ENCODE measurements at places on chromosomes 3 and 15. TPM values are rescaled to one million over a fixed set of nuclear protein-coding genes. Genes with fewer than 3 reads are reported as not detected.

ARPP19 gene
- 78.9 TPM for polyA plus RNA-seq

FANCD2 gene
- polyA plus RNA-seq: 23.5 TPM

GP5 gene
- polyA plus RNA-seq: 0.21 TPM

BSN gene
- 1.6 TPM for polyA plus RNA-seq

C3orf85 gene
- polyA plus RNA-seq: not detected

MNS1 gene
- polyA plus RNA-seq: 1.4 TPM

IGSF11 gene
- 0.46 TPM for polyA plus RNA-seq

DNAH12 gene
- polyA plus RNA-seq: 0.65 TPM

PAQR9 gene
- 1.1 TPM for polyA plus RNA-seq

ANKRD63 gene
- 13.7 TPM for polyA plus RNA-seq

LTF gene
- not detected for polyA plus RNA-seq

ROPN1 gene
- polyA plus RNA-seq: not detected

ARF4 gene
- polyA plus RNA-seq: 235 TPM

P2RY12 gene
- polyA plus RNA-seq: 0.22 TPM

TGM5 gene
- not detected for polyA plus RNA-seq

CYP11A1 gene
- polyA plus RNA-seq: 11.2 TPM

RPL22L1 gene
- polyA plus RNA-seq: 33.2 TPM

PEX11A gene
- polyA plus RNA-seq: 12.0 TPM

PAK6 gene
- polyA plus RNA-seq: 8.3 TPM

TTC21A gene
- polyA plus RNA-seq: 4.2 TPM

CPA3 gene
- not detected for polyA plus RNA-seq

RBMS3 gene
- polyA plus RNA-seq: 33.4 TPM

HAPLN3 gene
- 8.1 TPM for polyA plus RNA-seq

C15orf61 gene
- 7.2 TPM for polyA plus RNA-seq

GOLGA6L7 gene
- 0.52 TPM for polyA plus RNA-seq

FAM43A gene
- 4.9 TPM for polyA plus RNA-seq

GOLGA6L24 gene
- not detected for polyA plus RNA-seq

CYP1A2 gene
- polyA plus RNA-seq: not detected

GCSAM gene
- polyA plus RNA-seq: 0.66 TPM

SENP7 gene
- 8.2 TPM for polyA plus RNA-seq

EIF4E3 gene
- polyA plus RNA-seq: 10.5 TPM

NMD3 gene
- 49.1 TPM for polyA plus RNA-seq

SERPINI1 gene
- polyA plus RNA-seq: 81.2 TPM

NR2F2 gene
- polyA plus RNA-seq: 1.5 TPM

ACOX2 gene
- polyA plus RNA-seq: 42.5 TPM

TLR9 gene
- not detected for polyA plus RNA-seq

ERC2 gene
- 18.1 TPM for polyA plus RNA-seq

CRYGS gene
- polyA plus RNA-seq: 0.12 TPM

EFHB gene
- 0.61 TPM for polyA plus RNA-seq

CSK gene
- 30.3 TPM for polyA plus RNA-seq

STAG1 gene
- polyA plus RNA-seq: 14.1 TPM

EAF2 gene
- 3.7 TPM for polyA plus RNA-seq

SLC2A2 gene
- not detected for polyA plus RNA-seq

GALNT15 gene
- polyA plus RNA-seq: 0.97 TPM

Data from cardiac muscle cell (in vitro differentiated cells and primary cell).